ENCODE measurements at places on chromosomes 16 and 17.

DNA sequence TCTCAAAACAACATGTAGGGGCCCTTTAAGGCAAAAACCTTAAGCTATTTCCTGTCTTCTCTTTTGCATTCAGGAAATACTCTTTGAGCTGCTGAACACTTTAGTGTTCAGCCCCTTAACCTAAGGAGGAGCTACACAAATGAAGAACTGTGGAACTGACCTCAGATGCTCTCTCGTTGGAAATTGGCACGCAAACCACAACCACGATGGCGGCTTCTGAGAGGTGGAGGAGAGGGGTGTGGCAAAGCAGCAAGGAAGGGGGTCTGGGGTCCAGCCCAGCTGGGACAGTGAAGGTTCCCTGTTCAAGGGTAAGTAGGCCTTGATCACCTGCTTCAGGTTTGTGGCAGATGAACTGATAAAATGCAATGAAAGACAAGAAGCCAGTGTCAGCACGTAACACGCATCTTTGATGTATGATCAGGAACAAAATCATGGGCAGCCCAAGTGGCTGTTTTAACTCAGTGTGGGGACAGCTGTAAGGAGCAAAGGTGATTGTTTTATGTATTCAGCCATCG, 291.6 kb upstream of the TNRC6C start:
- peak; percentile 14 for DNase-seq

- DNase-seq: no peak
Observed at GRCh38 chr16:17396762-17397498, 73.8 kb downstream of the XYLT1 start.

DNA sequence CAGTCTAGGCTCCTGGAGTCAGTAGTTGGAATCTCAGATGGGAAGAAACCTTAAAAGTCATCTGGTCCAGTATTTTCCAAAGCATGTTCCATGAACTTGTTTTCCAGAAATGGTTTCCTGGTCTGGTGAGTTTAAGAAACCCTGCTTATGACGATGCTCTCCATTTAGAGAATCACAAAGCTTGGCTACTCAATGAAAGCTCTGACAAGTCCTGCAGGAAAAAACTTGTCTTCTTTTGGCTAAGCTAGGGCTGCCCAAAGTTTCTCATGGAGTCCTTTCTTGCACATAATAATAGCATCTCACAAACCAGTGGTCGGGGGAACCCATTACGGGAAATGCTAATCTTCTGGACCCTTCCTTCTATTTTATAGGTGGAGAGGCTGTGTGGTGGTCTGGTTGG, 5.5 kb upstream of the NKD1 start:
- DNase-seq: no peak

DNA sequence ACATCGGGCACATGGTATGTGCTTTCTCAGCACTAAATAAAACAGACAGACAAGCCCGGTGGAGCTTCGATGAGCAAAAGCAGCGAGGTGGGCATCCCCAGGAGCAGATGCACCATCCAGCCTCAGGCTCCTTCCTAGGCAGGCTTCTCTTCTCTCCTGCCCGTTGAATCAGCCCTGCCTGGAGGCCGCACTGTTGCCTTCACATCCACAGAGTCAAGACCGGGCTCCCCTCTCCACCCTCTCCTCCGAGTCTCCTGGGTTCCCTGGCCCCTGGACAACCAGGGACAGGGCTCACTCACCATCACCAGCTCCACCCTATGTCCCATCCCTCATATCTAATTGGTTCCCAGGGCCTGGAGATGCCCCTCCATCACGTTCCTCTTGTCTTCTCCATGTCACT, 79.7 kb upstream of the RCVRN start:
- DNase-seq: no peak

GRCh38 chr17:17840751-17841591, 4.2 kb upstream of the SREBF1 start:
- no peak for DNase-seq

GRCh38 chr17:45818699-45819098, 26.0 kb upstream of the SPPL2C start:
- no peak for DNase-seq

DNA sequence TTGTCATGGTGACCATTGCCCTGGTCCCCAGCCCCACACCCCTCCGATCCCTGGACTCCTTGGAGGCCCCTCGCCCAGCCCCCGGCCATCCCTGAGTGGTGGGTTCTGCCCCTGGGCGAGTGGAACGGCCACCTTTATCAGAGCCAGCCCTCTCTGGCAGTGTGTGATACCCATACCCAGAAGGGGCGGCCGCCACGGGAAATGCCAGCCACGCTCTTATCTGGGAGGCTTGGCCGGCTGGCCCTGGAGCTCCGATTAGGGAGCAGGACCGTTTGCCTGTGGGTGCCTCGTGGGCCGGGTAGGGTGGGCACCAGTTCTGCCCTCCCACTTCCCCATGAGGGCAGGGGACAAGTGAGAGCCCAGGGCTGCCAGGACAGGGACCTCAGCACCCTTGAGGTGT, 58.3 kb upstream of the ZC3H18 start:
- no peak for DNase-seq

DNA sequence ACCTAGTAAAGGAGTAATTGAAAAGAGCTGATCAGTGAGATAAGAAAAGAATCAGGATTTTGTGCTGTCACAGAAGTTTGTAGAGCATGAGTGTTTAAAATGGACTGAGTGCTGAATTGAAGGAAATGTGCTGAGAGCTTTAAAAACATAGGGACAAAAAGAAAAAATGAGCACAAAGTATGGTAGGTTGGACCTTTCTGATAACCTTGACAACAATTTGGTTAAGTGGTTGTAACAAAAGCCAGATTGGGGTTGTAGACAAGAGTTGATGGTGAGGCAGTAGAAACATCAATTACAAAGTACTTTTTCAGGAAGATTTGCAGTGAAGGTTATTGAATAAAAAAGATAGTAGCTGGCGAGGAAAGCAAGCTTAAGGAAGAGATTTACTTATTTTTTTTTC, 674.7 kb upstream of the KIF2B start:
- no peak for DNase-seq

GRCh38 chr17:4768298-4768697, 3.4 kb upstream of the TM4SF5 start:
- no peak for DNase-seq

DNA sequence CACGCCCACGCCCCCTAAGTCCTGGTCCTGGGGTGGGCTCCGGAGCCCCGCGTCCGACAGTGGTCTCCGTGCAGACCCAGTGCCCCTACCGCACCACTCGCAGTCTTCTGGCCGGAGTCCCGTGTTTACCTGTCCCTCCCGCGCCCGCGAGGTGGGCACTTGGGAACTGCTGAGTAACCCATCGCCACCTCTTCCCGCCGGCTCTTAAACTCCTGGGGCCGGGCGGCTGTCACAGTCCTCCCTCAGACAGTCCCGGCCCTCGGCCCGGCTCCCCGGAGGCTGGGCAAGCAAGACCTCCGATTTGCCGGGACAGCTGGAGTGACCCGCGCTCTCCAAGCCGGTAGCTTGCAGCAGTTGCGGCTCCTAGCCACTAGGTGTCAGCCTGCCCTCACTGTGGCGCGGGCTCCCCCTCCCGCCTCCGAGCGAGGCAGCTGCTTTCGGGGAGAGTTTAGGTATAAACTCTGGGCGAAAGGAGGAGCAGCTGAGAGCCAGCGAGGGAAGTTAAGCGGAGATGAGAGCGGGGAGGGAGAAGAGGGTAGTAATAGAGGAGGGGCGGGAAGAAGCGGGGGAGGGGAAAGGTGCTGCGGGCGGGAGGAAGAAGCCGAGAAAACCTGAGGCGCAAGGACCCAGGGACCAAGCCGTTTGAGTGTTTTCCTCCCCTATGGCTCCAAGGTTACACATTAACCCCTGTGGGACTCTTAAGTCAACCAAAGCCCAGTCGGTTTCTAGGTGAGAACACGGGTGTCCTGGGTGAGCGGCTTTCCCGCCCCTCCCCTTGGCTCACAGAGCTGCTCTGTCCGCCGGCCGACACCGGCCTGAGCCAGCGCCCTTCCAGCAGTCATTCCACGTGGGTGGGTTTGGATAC, 826 bp upstream of the TLCD1 start:
- peak; percentile 81 for DNase-seq

- no peak for DNase-seq
Observed at GRCh38 chr17:83180264-83180995, 101.0 kb downstream of the METRNL start.

DNA sequence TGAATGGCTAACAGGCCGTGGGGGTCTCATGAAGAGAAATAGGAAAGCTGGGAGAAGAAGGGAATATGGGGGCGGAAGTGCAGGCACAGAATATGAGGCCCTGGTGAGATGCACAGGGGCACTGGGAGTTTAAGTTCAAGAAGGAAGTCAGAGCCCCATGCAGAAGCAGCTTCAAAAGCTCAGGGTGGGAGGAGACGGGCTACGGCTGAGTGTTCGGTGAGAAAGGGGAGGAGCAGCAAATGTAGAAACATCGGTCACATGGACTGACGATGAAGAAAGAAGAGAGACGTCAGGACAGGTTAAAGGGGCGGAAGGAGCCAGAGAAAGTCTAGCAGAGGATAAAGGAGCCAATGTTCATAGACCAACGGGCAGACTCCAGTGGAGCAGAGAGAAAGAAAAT, 204.5 kb upstream of the ZFHX3 start:
- DNase-seq: no peak

GRCh38 chr16:5858180-5858579, 760.6 kb upstream of the EEF2KMT start:
- no peak for DNase-seq

DNA sequence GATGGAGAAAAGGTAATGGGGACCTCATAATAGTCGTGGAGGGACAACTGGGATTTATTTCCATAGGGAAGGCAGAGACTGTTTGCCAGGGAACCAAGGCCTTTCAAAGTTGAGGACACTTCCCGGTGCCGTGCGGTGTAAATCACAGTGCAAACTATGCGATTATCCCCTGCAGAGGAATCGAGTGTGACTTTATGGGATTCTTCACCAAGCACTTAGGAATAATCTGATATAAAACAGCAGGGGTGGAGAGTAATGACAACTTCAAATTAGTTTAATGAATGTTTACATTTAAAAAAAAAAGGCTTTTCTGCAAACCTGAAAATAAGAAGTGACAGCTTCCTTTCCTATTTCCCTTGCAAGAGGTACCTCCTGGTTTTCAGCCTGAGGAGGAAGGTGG, 538.2 kb downstream of the MAF start:
- no peak for DNase-seq

DNA sequence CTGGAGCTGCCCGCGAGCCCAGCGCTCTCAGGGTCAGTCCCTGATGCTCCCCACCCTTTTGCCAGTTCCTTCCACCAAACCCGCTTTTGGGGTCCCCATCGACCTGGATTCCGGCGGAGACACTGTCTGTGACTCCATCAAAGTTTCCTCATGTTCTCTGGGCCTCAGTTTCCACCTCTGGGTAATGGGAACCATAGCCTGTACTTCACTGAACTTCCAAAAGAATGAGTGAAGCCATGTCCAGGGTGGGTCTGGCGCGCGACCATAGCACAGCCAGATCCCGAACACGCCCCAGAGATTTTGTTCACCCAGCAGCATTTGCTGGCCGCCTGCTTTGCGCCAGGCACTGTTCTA, 327 bp downstream of the SDR42E2 start:
- no peak for DNase-seq

DNA sequence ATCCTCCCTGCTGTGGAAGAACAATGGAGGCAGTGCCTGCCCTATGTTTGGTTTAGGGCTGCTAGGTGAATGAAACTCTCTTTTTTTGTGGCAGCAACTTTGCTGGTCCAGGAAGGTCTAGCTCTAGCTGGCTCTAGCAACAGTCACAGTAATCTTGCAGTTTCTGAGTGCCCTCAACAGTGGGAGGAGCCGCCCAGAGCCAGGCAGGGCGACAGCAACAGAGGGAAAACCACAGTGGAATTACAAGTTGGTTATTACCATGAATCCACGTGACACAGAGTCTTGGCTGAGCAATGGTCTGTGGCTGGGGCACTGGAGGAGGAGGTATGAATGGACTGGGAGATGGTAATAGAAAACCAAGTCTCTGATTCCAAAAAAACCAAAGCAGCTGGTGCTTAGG, 10.3 kb downstream of the HSPB9 start:
- no peak for DNase-seq

DNA sequence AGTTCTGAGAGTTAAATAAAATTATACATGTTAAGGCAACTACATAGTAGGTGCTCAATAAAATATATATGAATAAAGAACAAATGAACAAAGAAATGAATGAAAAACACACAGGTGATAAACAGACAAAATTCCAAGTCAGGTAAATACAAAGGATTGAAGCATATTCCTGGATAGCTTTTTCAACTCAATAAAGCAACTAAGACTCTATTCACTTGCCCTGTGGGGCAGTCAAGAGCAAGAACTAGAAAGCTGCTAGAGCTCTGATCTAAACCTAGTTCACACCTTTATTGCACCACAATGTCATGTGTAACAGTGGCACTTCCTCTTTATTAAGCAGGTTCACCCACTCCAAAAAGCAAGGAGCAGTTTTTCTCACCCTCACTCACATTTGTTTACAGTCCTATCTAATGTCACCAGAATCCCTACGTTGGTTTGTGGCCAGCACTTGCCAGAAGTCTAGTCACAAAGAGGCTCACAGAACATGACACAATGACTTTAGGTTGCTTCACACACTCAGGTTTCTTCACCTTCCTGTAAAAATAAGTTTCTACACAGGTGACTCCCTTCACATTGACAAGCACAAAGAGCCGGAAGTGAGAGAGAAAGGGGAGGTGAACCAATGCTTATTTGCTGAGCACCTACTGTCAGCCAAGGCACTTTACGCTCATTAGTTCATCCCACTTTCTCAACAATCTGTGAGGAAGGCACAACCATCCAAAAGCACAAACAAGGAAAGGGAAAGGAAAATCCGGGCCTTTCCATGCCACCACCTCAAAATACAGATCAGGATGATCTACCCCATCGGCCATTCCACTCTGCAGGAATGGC, 70.8 kb downstream of the XPO6 start:
- peak; percentile 37 for DNase-seq

DNA sequence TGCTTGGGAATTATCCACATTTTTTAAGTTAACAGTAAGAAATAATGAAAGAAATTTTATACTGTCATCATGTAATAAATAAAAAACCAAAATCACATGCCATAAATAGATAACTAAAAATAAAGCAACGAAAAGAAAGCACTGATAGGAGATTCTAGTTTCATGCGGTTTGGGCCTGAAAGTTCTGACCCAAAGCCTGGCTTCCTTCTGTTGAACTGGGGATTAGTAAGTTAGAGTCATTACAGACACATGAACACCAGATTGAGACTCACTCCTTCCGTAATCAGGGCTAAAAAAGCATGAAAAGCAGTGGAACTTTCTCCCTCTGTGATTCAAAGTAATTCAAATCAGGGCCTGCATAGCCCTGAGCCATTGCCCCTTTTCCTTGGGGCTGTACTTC, 13.2 kb upstream of the SLC6A2 start:
- no peak for DNase-seq

- DNase-seq: no peak
Observed at GRCh38 chr17:63481488-63481870, 4.6 kb downstream of the ACE start.

DNA sequence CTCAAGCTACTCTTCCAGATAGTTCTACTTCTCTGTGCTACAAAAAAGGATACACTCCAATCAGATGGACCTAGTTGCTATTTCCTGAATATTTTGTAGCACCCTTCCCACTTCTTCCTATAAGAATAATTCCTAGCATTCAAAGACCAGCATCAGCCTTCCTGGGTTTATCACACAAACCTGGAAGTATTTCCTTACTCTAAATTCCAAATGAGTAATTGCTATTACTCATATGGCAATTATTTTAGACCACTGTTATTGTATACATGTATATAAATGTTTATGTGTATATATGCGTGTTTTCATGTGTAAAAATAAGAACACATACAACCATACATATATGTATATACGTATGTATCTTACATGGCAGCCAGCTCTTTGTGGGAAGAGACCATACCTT, 130.6 kb downstream of the MYO1D start:
- DNase-seq: no peak

- DNase-seq: no peak
Observed at GRCh38 chr16:78333808-78334207, 234.4 kb downstream of the WWOX start.

Data from stimulated activated CD8-positive, alpha-beta memory T cell treated with anti-CD3 and anti-CD28 coated beads, Interleukin-2, amount 100 ng/mL, for 1 hour (primary cell).